ENCODE measurements at places on chromosomes 1 and 21.

GRCh38 chr1:217484871-217485270, 146.0 kb downstream of the GPATCH2 start:
- DNase-seq = no peak

DNA sequence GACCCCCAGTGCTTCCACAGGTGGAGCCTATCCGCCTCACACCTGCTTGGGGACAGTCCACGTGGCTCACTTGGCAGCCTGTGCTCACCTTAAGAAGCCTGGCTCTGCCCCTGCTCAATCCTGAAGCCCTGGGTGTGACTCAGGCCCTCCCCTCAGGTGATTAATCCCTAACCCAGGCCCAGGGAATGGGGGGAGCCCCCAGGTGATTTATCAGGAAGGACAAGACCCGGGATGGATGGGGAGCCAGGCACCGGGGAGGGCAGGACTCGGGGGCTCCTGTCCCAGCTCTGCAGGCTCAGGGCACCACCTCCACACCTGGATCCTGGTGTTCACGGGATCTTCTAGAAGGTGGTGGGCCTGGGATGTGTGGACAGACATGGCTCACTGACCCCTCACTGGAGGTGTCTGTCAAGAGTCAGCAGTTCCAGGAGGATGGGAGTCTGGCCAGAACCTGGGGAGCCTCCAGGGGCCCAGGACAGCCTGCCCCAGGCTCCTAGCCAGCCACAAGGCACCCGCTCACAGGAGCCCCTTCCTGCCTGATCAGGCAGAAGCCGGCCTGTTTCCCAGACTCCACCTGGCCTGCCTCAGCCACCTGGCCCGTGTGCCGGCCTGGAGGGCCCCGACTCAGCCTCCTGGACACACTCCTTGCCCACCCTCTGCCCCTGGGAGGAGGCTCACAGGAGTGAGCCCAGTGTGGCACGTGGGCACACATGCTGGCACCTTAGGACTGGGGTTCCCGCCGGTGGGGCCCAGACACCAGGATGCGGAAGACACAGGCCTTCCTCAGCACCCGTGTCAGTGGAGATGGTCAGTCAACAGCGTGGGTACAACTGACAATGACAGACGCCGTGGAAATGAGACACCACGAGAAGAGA, 38.6 kb upstream of the COL6A1 start:
- DNase-seq = no peak

GRCh38 chr21:25453524-25453923, 153.8 kb downstream of the MRPL39 start:
- no peak for DNase-seq

DNA sequence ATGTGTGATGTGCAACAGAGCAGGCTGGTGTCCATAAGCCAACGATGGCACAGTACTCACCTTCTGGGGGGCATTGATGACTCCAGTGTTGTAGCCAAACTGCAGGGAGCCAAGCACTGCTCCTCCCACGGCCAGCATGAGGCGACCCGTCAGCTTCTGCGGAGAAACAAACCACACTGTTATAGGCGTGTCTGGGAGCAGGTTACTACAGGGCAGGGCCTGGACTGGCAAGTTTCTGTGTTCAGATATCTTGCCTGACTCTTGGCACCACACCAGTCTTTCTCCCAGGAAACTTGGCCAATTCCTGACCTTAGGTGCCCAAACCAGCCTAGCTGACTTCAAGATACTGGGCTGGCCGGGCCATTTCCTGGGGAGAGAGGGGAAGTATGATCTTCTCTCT, 15.5 kb downstream of the SLC2A1 start:
- no peak for DNase-seq

- DNase-seq = no peak
These were observed 77.0 kb downstream of the ZZZ3 start for GRCh38 chr1:77605246-77606026.

- no peak for DNase-seq
These were observed 234.7 kb upstream of the GJB5 start for GRCh38 chr1:34520111-34520510.
